ENCODE measurements at places on chromosomes 5 and 9.

- DNase-seq = no peak
These were observed 6.0 kb downstream of the F2RL2 start for GRCh38 chr5:76617229-76617628.

DNA sequence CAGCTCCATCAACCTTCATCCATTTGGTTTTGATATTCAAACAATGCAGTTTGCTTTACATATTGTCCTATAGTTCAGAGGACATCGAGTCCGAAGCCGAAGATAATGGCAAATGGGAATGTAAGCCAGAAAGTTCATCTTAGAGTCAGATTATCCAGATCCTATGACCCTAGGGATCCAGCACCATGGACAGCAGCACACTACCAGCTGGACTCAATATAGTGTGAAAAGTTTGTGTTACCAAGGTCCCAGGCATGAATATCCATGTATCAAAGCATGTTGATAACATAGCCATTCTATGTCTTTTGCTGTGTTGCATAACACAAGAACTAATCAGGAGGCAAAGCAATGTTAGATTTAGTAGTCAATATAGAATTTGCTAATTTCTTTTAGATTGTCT, 46.3 kb downstream of the FSTL4 start:
- DNase-seq = no peak

- DNase-seq = no peak
These were observed 218.4 kb downstream of the ACTL7B start for GRCh38 chr9:108637340-108637739.

DNA sequence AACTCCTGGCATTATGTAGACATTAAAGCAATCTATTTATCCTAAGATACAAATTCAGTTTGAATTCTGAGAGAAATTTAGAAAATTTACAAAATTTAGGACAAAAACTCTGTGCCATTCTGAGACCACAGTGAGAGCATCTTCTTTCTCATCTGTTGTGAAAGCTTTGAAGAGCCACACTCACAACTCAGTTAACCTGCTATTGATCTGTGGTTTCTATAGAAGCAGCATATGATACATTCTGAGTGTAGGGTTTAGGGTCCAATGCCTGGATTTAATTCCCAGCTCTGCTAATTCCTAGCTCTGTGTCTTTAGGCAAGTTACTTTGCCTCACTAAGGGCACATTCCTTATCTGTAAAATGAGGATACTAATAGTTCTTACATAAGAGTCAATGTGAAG, 21.6 kb downstream of the CAST start:
- DNase-seq = no peak

GRCh38 chr5:73678807-73679206, 52.8 kb downstream of the ARHGEF28 start:
- DNase-seq = no peak

GRCh38 chr5:9898319-9898718, 268.2 kb upstream of the TAS2R1 start:
- peak; percentile 33 for DNase-seq

GRCh38 chr9:136582977-136583735, 37.3 kb upstream of the NOTCH1 start:
- DNase-seq = no peak

GRCh38 chr5:174327317-174327864, 281.9 kb downstream of the NSG2 start:
- peak; percentile 49 for DNase-seq

DNA sequence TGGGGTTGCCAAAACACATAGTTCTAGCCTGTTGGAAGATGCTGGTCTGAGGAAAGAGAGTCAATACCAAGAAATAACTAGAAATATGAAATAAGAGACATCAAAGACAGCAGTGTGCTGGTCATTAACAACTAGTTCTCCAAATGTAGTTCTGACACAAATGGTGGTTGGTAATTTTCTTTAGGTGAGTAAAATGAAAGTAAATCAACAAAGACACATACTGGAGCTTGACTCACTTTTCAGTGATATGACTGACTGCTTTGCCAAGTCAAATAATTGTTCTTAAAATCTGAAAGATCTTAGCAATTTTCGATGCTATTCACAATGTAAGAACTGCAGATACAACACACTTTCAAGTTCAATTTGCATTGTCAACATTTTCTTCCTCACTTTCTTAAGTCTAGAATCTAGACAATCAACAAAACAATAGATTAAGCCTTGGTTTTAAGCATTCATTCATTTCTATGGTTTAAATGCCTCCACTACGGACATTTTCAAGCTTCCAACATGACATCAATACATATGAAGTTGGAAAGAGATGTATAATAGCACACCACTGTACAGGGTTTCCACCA, 166.8 kb upstream of the MAP3K1 start:
- no peak for DNase-seq

DNA sequence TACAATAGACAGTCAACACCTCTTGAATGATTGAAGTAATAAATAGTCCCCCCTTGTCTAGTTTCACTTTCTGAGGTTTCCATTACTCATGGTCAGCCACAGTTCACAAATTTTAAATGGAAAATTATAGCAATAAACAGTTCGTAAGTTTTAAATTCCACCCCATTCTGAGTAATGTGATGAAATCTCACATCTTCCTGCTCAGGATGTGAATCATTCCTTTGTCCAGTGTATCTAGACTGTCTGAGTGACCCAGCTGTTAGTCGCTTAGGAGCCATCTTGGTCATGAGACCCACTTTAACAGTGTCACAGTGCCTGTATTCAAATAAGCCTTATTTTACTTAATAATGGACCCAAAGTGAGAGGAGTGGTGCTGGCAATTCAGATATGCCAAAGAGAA, 311.6 kb upstream of the PRR16 start:
- DNase-seq = no peak

GRCh38 chr5:33462456-33462855, 21.7 kb downstream of the TARS1 start:
- no peak for DNase-seq

DNA sequence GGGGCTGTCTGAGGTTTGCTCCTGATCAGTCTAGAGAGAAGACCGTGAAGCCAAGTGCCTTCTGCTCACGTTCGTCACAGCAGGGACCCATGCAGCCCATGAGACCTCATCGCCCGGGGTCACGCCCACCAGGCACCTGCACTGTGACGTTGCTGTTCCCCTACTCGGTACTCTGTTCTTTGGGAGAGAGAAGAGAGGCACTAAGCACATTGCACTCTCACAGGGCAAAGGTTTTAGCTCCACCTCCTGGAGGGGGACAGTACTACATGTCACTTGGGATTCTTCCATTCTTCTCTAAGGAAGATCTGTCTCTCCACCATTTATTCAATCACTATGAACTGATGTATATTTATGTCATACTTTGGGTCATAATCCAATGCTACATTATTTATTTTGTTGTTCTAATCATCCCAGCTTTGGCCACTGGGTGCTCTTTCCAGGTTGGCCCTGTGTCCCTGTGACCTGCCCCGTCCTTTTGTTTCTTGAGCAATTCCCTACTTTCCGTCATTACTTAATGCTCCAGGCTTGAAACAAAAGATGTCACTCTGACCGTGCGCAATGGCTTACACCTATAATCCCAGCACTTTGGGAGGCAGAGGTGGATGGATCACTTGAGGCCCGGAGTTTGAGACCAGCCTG, 31.4 kb upstream of the BRD3 start:
- DNase-seq = no peak

DNA sequence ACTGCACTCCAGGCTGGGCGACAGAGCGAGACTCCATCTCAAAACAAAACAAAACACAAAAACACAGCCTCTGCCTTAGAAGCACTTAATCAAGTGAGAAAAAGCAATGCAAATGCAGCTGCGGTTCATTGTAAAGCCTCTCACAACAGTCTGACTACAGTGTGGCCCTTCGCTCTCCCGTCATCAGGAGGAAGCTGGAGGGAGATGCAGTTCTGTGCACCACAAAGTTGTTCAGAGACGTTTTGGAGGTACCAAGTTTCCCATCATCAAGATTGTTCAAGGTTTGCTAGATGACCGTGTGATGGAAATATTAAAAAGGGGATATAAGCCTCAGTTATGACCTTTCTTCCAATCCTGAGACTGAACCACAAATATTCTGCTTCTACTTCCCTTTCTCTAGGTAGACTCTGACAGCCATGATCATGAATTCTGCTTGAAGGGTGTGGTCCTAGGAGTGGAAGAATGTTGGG, 40.9 kb downstream of the SEC61B start:
- no peak for DNase-seq

DNA sequence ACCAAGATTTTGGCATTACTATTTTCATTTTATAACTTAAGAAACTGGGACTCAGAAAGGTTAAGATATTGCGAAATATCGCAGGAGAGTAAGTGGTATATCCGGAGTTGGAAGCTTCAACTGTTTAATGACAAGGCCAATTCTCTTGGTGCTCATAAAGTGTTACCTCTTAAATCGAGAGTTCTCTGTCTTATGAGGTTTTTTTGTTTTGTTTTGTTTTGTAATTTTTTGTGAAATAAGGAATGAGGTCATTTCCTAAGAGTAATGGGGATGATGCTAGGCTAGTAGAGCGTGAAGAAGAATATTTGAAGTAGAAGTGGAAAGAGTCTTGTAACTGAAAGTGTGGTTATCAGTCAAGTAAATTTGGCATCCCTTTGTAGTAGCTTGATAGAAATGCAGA, 183.2 kb upstream of the DAB2 start:
- no peak for DNase-seq

GRCh38 chr9:129273941-129274684, 96.1 kb upstream of the IER5L start:
- no peak for DNase-seq

DNA sequence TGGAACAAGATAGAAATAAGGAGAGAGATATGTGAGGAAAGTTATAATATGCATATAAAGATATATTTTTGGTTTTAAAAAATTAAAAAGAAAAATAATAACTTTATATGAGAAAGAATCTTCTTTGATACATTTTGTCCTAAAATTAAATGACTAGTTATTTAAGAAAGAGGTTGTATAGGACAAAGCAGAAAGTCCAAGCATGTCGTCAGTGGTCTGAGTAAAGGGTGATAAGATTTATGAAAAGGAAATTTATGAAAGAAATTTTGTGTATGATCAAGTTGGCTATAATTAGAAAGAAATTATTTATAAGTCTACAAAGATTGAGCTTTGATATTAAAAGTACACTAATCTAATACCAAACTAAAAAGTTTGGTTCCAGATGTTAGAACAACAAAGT, 32.0 kb downstream of the GTF3C4 start:
- DNase-seq = no peak
